ENCODE measurements at places on chromosomes 1 and 21. TPM values are rescaled to one million over a fixed set of nuclear protein-coding genes. Genes with fewer than 3 reads are reported as not detected.

GRCh38 chr1:243465081-243465480 is 209.2 kb downstream of the SDCCAG8 start:
- no peak for DNase-seq

DNA sequence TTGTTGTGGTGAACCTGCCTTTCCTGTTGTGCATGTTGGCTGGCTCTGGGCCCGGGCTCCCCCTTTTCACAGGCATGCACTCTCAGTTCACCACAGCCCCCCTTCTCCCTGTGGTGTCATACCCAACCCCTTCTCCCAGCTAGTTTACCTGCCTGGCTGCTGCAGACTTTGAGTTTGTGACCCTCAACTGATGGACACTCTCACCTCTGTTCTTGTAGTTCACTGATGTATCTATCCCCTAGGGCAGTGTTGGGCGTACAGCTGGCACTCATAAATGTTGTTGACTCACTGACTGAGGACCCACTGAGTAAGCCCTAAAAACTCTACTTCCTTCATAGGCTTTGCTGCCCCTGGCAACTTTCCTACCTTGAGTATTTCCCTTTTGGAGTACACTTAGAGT is 54.9 kb downstream of the WDR64 start:
- peak; percentile 17 for DNase-seq

GRCh38 chr1:150973836-150974579 is 627 bp downstream of the CERS2 start:
- peak; percentile 38 for DNase-seq

- no peak for DNase-seq
Observed at GRCh38 chr1:182527680-182528079, 61.4 kb downstream of the RNASEL start.

GRCh38 chr1:203353486-203353885 is 2.6 kb upstream of the FMOD start:
- DNase-seq = no peak

DNA sequence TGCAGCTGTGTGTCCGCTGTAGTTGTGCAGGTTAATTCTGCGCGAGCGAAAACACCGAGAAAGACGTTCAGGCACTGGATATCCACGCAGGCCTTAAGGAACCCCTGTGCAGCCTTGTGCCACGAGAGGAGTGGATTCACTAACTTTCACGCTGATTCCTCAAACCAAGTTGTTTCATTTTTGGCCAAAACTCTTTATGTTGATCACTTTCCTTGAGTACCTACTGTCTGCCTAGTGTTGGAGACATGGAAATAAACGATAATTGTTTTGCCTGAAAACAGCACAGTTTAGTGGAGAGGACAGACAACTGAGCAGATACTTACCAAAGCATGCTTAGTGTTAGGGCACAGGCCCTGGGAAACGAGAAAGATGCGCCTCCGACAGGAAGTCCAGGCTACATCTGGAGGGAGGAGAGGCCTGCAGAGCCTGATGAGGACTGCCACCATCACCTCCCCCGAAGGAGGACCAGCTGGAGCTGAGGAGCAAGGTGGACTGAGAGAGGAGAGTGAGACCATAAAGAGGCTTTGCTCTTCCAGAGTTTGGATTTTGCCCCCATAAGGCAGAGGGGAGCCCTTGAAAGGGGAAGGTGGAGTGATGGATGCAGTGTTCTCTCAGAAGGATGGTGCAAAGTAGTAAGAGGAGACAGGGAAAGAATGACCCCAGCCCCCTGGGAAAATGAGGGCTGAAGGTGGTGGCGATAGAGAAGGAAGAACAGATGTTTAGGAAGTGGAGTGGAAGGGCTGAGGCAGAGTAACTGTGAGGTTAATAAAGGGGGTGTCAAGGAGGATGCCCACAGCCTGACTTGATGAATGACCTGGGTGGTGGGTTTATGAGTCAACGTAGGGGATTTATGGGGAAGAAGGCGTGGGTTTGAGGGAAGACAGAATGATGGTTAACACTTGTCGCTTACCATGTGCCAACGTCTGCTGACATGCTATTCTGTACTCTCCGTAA is 956 bp upstream of the SCAF4 start:
- no peak for DNase-seq

DNA sequence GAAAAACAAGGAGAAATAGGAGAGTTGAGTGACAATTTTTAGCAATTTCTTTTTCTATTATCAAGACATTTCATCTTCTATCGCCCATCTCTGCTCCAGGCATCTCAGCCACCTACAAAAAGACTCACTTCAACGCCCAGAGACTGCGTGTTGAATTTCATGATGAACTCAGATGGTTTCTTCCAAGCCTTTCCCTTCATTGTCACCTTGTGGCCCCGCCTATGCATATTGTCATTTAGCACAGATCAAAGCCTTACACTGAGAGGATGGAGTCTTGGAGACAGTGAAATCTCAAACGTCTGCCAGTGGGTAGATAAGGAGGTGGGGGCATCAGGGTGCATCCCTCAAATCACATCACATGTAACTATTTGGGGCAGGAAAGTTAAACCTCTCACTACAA is 319.4 kb downstream of the SIPA1L2 start:
- no peak for DNase-seq

- peak; percentile 28 for DNase-seq
Observed at GRCh38 chr1:43531906-43532584, 1.4 kb downstream of the PTPRF start.

GRCh38 chr1:26996024-26996423 is 2.5 kb downstream of the TRNP1 start:
- no peak for DNase-seq

GRCh38 chr1:48470481-48470855 is 1.5 kb downstream of the SPATA6 start:
- peak; percentile 61 for DNase-seq

GRCh38 chr1:6392809-6393399 is 663 bp downstream of the ACOT7 start:
- DNase-seq = no peak

- DNase-seq = no peak
Observed at GRCh38 chr1:78385744-78386462, 104.9 kb upstream of the PTGFR start.

DNA sequence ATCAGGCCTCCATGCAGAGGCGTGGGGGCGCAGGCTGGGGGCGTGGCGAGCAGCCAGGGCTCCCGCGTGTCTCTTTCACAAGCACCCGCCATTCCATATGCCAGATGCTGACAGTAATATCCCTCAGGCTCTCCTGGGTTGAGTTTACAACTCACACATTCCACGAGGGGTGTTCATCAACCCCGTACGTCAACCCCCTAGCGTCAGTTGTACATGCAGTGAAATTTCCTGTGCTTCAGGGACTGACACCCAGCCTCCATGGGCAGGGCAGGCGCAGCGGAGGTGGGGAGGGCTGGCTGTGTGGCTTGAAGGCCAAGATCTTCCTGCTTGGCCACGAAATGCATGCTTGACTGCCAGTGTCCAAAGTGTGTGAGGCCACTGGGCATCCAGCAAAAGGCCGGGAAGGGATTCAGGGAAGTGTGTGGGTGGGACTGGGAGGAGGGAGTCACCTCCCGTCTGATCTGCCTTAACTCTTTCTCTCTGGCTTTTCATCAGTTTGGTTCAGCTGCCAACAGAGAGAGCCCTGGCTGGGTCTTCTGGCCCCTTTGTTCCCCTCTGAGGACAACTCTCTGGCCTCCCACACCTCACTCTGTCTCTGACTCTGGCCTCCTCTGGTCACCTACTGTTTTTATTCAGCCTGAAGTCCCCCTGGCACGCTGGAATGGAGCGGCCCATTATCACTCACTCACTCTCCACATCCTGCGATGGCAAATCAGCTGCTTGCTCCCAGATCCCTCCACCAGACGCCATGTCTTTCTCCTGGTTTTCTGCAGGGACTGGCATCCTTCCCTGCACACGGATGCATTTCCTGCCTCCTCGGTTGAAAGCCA is 33.8 kb downstream of the CLIC6 start:
- no peak for DNase-seq

DNA sequence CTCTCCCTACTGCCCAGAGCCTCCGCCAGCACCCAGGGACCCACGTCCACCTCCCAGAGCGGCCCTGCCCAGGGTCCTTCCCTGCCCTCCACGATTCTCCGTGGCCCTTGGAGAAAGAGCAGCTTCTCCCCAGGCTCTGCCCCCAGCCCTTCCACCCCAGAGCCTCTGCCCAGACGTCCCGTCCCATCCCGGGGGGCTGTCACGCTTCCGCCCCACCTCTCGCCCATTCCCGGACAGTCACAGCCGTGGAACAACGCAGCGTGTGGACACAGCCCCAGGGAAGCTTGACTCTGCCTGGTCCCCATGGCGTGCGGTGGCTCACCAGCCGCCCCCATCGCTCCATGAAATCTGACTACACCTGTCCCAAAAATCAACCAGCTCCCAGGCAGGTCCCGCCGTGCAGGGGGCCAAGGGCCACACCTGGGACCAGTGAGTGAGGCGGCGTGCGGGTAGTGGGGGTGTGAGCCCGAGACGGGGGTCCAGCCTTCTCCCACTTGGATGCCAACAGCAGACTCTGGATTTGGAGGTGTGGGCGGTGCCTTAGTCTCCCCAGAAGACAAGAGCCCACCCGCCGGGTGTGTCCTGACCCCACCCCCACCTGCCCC is 12.5 kb upstream of the TTLL10 start:
- DNase-seq = no peak

GRCh38 chr1:85580872-85581801 is 576 bp downstream of the CCN1 start:
- peak; percentile 92 for DNase-seq

GRCh38 chr1:237562242-237562823 is 328.4 kb downstream of the ZP4 start:
- no peak for DNase-seq

- peak; percentile 40 for DNase-seq
Observed at GRCh38 chr1:43933386-43934100, at the start of gene ARTN. TSS of gene ARTN (plus strand) at chr1:43933801. CDS start at chr1:43935657, 1,856 bp downstream.

DNA sequence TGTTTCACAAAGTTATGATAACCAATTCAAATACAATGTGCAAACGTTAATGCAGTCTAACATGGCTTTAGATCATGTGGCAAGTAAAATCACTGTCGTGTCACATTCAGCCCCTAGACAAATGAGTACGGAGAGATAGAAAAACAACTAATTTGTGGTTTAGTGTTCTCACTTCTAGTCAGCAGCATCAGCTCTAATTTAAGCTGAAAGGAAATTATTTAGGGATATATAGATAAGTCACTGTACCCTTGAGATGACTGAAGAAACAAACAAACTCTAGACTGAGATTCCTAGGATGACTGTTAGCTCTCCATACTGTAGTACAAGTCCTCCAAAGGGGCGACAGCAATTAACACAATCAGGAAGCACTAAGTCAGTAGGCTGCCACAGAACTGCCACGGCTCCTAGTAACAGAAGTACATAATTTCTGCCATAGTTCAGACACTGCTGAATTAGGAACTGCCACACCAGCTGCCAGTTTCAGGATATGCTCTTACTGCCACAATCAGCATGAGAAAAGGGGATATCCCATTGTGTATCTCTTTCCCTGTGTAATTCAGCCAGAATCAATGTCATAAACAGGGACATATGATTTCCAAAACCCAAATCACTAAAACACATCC is 150.4 kb upstream of the NEGR1 start:
- DNase-seq = no peak

- DNase-seq = no peak
Observed at GRCh38 chr1:15459771-15460707, 3.5 kb downstream of the CELA2A start.

- DNase-seq = peak; percentile 22
Observed at GRCh38 chr1:220528679-220529501, 954 bp downstream of the MARK1 start.

DNA sequence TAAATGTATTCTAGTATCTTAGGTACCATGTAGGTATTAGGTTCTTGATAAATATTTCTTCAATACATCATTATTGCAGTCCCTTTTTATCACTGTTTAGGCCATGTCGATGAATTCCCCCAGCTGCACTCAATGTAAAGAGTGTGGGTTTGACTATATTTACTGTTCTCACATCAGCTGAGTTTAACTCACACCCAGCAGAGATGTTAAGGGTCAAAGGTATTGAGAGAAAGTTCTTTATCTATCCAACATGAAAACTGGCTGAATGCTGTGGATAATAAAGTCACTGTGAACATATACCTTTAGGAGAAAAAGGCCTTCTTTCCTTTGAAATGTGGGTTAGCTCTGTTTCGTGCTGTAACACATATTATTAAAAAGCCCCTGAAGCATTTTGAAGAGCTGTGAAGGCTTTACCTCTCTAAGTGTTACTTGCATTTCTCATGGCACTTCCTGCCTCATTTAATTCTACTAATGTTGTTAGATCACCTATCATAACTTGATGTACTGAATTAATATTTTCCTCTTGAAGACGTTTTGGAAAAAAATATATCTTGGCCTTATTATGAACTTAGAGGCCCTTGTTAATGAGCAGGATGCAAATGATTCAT is 19.1 kb upstream of the LYST start:
- DNase-seq = no peak

DNA sequence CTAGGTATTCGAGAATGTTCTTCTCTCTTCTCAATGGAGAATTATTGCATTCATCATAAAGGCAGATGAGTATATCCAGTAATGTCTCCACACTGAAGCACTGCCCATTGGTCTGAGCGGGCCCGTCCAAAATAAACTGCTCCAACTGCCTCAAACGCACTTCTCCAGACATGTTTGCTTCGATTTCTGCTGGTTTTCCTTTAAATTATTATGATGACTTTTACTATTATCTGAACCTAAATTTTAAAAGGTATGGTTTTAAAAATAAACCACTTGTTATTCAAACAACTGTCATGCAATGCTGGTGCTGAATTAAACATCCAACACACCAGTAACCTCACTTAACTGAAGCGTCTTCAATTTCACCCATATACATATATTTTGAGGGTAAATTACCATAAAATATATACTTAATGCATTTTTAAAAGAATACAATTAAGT is 1.3 kb downstream of the CDC42BPA start:
- peak; percentile 23 for DNase-seq

GRCh38 chr1:174324939-174325338 is 122.8 kb upstream of the GPR52 start:
- DNase-seq = no peak

- DNase-seq = no peak
Observed at GRCh38 chr1:79105500-79105899, 99.0 kb upstream of the ADGRL4 start.

DNA sequence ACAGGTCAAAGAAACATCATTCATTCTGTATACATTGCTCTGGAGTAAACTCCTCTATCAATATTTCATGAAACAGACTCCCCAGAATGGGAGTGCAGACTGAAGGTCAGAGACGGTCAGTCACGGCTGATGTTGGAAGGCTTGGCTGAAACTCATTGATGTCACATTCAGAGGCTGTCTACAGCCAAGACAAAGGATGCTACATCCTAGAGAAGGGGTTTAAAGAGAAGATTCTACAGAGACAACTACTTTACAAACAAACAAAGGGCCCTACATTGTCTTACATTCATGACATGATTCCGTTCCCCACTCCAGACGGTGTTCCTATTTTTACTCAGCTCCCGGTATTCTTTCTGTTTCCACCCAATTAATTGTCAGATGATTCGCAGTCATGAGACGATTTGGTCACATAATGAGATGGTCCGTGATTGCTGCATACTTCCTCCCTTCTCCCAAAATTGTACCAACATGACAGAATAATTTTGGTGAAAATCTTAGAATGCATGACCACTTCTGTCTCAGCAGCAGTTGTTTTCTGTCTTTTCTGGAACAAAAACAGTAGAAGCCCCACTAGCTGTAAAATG is 73.8 kb upstream of the VAV3 start:
- no peak for DNase-seq

The SDCCAG8 gene
- total RNA-seq = 96.7 TPM

The OR2W3 gene
- total RNA-seq = 1.1 TPM

The C4BPB gene
- total RNA-seq = 4.2 TPM

The NECTIN4 gene
- 11.7 TPM for total RNA-seq

The AMY1C gene
- total RNA-seq = 22.2 TPM

The FCGR2B gene
- total RNA-seq = 6.8 TPM

The LRRIQ3 gene
- total RNA-seq = 1.4 TPM

The C8B gene
- 1.9 TPM for total RNA-seq

The KRTAP11-1 gene
- total RNA-seq = not detected

The ADGRL4 gene
- 16.1 TPM for total RNA-seq

The MAN1C1 gene
- total RNA-seq = 14.5 TPM

Data from lung (tissue), 17 donors.